ENCODE measurements at places on chromosomes 7 and 10. TPM values are rescaled to one million over a fixed set of nuclear protein-coding genes. Genes with fewer than 3 reads are reported as not detected.

The LIPM gene
- not detected for total RNA-seq

The SPDYE9 gene
- not detected for total RNA-seq

The SFRP5 gene
- not detected for total RNA-seq

The BRAT1 gene
- total RNA-seq: 28.2 TPM

The KIF5B gene
- 110 TPM for total RNA-seq

The NKX1-2 gene
- not detected for total RNA-seq

The FZD1 gene
- total RNA-seq: 45.4 TPM

The EPO gene
- total RNA-seq: not detected

All from osteoblast (primary cell).